ENCODE measurements at places on chromosomes 2 and 18. TPM values are rescaled to one million over a fixed set of nuclear protein-coding genes. Genes with fewer than 3 reads are reported as not detected.
A peak's percentile ranks its signal among the peaks of the same experiment; 100 is the strongest.

DNA sequence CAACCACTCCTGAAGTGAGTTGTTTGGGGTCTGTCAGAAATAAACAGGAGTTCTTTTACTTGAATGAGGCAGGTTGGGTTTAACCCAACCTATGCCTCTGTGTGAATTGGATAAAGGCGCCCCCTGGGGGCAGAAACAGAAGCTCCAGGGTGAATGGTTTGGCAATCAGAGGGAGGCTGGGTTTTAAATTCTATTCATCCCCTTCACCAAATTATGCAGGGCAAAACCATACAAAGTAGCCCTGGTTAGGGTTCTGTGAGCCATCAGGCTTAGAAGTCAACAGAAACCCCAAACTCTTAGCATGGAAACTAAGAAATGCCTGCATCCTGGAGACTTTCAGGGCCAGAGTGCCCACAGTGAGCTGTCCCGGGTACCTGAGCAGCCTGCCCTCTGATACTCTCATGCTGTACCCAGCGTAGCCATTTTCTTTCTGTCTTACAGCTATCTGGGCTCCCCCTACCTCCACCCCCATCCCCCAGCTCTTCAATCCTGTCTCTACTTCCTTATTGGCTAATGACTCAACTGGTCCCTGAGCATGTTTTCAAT lies 241.5 kb downstream of the ICOS start:
- peaks cover 10% of the 10 kb centered on the region for H3K4me1 ChIP-seq
- no peak overlapping the region for H3K27ac ChIP-seq
- H3K36me3 ChIP-seq, result no peaks in the 10 kb centered on the region
- DNase-seq, result peak; percentile 81
- H3K4me3 ChIP-seq, result no peak overlapping the region

GRCh38 chr2:211611061-211611518 lies 927.5 kb downstream of the ERBB4 start:
- peak overlapping the region; percentile 71 for H3K27ac ChIP-seq
- H3K4me3 ChIP-seq, result peak overlapping the region; percentile 67
- peak; percentile 6 for DNase-seq
- H3K4me1 ChIP-seq, result peaks cover 6% of the 10 kb centered on the region

GRCh38 chr2:11676640-11677039 lies 6.6 kb upstream of the NTSR2 start:
- no peak for DNase-seq
- H3K27ac ChIP-seq, result no peak overlapping the region
- peaks cover 64% of the 10 kb centered on the region for H3K27me3 ChIP-seq
- H3K4me1 ChIP-seq, result peaks cover 5% of the 10 kb centered on the region
- H3K36me3 ChIP-seq, result no peaks in the 10 kb centered on the region

GRCh38 chr2:241037498-241037897 lies 39.1 kb downstream of the SNED1 start:
- no peak for DNase-seq
- H3K27me3 ChIP-seq, result no peaks in the 10 kb centered on the region
- H3K36me3 ChIP-seq, result no peaks in the 10 kb centered on the region
- H3K27ac ChIP-seq, result no peak overlapping the region
- H3K4me3 ChIP-seq, result no peak overlapping the region

- H3K4me3 ChIP-seq, result no peak overlapping the region
- peaks cover 12% of the 10 kb centered on the region for H3K27me3 ChIP-seq
- DNase-seq, result no peak
- no peaks in the 10 kb centered on the region for H3K36me3 ChIP-seq
- H3K4me1 ChIP-seq, result no peaks in the 10 kb centered on the region
Measured at GRCh38 chr18:50847192-50847591, 27.4 kb upstream of the MRO start.

- H3K36me3 ChIP-seq, result no peaks in the 10 kb centered on the region
- H3K4me3 ChIP-seq, result no peak overlapping the region
- H3K27ac ChIP-seq, result no peak overlapping the region
- no peaks in the 10 kb centered on the region for H3K27me3 ChIP-seq
Measured at GRCh38 chr2:46259777-46260168, 37.4 kb upstream of the EPAS1 start.

GRCh38 chr2:199806179-199806578 lies 44.8 kb downstream of the FTCDNL1 start:
- H3K4me1 ChIP-seq, result no peaks in the 10 kb centered on the region

DNA sequence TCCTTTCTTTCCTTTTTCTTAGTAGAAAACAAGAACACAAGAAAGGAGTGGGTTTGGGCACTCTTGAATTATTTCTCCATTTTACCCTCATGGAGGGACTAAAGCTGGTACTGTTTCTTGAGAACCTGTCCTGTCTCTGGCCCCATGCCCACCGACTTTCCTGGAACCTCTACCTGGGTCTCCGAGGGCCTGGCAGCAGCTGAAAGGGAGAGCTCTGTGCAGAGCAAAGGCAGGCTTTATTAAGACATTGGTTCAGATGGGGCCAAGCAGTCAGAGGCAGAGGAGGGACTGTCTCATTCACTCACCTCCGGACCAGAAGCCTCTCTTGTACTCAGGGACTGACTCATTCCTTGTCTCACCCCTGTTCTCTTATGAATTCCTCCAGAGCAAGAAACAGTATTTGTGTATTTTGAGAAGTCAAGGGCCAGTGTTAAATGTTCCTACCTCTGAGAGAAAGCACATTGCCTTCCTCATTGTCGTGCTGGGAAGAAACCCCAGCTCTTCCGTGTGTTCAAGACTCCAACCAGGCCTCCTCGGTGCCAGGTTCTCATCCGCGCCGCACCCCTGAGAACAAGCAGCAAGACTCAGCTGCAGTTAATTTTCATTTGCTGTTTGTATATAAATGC lies 201.9 kb upstream of the NT5C1B start:
- no peaks in the 10 kb centered on the region for H3K36me3 ChIP-seq
- no peak overlapping the region for H3K27ac ChIP-seq
- DNase-seq, result no peak
- H3K4me1 ChIP-seq, result no peaks in the 10 kb centered on the region
- no peaks in the 10 kb centered on the region for H3K27me3 ChIP-seq

- H3K4me1 ChIP-seq, result peaks cover 33% of the 10 kb centered on the region
- no peaks in the 10 kb centered on the region for H3K36me3 ChIP-seq
- no peak within 1 kb of the TSS for H3K27ac ChIP-seq
- peak; percentile 49 for DNase-seq
- H3K27me3 ChIP-seq, result peaks cover 37% of the 10 kb centered on the region
Measured at GRCh38 chr18:31684279-31685096, at the start of gene B4GALT6. Gene B4GALT6, minus strand, starts transcription at chr18:31684581. Its CDS starts 155 bp downstream, at chr18:31684426.

- H3K27ac ChIP-seq, result no peak overlapping the region
- H3K4me3 ChIP-seq, result no peak overlapping the region
- H3K4me1 ChIP-seq, result peaks cover 11% of the 10 kb centered on the region
- DNase-seq, result no peak
- H3K36me3 ChIP-seq, result peaks cover 11% of the 10 kb centered on the region
Measured at GRCh38 chr2:43022896-43023295, 203.5 kb downstream of the ZFP36L2 start.

DNA sequence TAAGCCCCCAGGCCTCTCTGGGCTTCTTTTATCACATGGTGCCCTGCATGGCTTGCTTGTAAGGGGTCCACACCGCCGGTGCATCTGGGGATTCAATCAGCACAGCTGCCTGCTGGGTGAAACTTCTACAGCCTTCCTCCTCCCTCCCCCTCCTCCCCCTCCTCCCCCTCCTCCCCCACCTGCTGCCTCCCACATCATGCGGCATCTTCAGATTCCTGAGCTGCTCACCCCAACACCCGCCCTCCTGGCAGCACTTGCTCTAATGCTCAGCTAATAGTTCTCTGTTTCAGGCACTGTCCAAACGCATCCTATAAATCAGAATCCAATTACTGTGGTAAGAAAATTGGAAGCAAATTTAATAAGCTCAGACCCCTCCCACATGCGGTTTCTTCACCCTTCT lies 150.7 kb downstream of the GALNT14 start:
- no peaks in the 10 kb centered on the region for H3K27me3 ChIP-seq
- H3K4me1 ChIP-seq, result no peaks in the 10 kb centered on the region
- H3K36me3 ChIP-seq, result no peaks in the 10 kb centered on the region
- no peak overlapping the region for H3K27ac ChIP-seq

- DNase-seq, result no peak
- H3K4me1 ChIP-seq, result no peaks in the 10 kb centered on the region
- H3K4me3 ChIP-seq, result no peak overlapping the region
- no peak overlapping the region for H3K27ac ChIP-seq
Measured at GRCh38 chr2:609881-610280, 67.3 kb downstream of the TMEM18 start.

GRCh38 chr2:132404056-132404455 lies 12.5 kb upstream of the GPR39 start:
- no peak overlapping the region for H3K4me3 ChIP-seq
- H3K4me1 ChIP-seq, result no peaks in the 10 kb centered on the region
- DNase-seq, result no peak
- H3K36me3 ChIP-seq, result no peaks in the 10 kb centered on the region

- no peak for DNase-seq
- no peak overlapping the region for H3K27ac ChIP-seq
- no peaks in the 10 kb centered on the region for H3K27me3 ChIP-seq
- H3K4me3 ChIP-seq, result no peak overlapping the region
- no peaks in the 10 kb centered on the region for H3K36me3 ChIP-seq
- H3K4me1 ChIP-seq, result peaks cover 36% of the 10 kb centered on the region
Measured at GRCh38 chr2:237447496-237447895, 33.5 kb upstream of the COL6A3 start.

DNA sequence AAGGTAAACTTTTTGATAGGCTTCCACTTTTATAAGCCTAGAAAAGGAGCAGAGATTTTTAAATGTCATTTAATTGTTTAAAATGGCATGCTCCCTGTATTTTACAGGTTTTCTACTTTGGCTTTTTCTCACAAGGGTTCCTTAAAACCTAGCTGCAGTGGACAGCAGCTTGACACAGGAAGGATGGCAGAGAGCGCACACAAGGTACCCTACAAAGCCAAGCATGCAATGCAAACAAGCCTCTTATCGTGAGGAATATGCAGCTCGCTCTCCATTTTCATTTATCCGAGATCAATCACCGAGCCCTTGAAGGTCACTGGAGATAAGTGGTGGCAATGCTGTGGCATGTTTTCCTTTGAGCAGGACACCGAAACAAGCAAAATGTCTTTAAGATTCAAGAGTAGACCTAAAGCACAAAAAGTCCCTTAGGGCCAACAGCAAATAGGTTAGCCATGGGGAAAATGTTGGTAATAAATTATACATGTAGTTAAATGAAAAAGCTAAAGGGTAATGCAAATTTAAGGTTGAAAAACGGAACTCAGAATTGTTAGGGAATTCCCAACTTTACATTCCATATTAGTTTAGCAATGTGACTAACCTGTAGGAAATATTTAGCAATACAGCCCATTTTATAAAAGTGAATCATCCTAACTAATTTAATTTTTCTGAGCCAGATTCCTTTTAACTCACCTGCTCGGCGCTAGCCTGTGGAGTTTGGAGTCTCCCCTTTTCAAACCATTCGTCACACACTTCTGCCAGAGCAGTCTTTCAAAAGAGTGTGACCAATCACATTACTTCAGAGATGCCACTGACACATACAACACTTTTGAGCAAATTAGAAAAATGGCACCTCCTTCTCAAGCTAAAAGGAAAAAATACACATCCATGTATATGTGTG lies 337.9 kb upstream of the PKDCC start:
- H3K36me3 ChIP-seq, result no peaks in the 10 kb centered on the region
- no peak overlapping the region for H3K4me3 ChIP-seq
- peaks cover 14% of the 10 kb centered on the region for H3K27me3 ChIP-seq
- H3K4me1 ChIP-seq, result no peaks in the 10 kb centered on the region
- DNase-seq, result no peak

DNA sequence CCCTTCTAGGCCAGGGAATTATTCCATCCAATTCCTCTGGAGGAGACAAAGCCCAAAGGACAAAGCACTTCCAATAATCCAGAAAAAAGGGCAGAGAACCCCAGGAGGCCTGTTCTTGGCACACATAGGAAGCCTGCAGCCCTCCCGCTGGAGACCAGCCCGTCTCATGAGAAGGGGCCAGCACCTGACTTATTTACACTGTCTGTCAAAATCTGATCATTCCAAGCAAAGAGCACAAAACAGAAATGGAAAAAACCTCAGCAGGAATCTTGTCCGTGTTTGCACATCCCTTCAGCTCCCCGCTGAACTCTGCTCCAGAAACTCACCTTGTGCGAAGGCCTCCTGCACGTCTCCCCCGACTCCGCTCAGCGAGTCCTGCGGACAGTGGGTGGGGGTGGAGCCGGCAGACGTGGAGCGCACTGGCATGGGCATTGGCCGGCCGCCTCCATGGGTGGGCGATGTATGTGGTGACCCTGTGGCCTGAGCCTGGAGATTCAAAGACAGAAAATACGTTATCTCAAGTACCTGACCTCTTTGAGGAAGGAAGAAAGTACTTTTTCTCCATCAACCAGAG lies 46.2 kb upstream of the DNMT3A start:
- peaks cover 25% of the 10 kb centered on the region for H3K4me1 ChIP-seq
- no peak overlapping the region for H3K27ac ChIP-seq

GRCh38 chr2:44342854-44343253 lies 18.4 kb downstream of the PREPL start:
- H3K36me3 ChIP-seq, result peaks cover 16% of the 10 kb centered on the region
- H3K27me3 ChIP-seq, result no peaks in the 10 kb centered on the region
- H3K27ac ChIP-seq, result no peak overlapping the region
- H3K4me3 ChIP-seq, result no peak overlapping the region
- H3K4me1 ChIP-seq, result no peaks in the 10 kb centered on the region

GRCh38 chr2:83015035-83015715 lies 1443.9 kb downstream of the SUCLG1 start:
- H3K27me3 ChIP-seq, result no peaks in the 10 kb centered on the region
- no peak for DNase-seq
- H3K27ac ChIP-seq, result no peak overlapping the region
- H3K36me3 ChIP-seq, result no peaks in the 10 kb centered on the region
- H3K4me3 ChIP-seq, result no peak overlapping the region

- H3K27me3 ChIP-seq, result peaks cover 17% of the 10 kb centered on the region
- no peak for DNase-seq
- H3K36me3 ChIP-seq, result no peaks in the 10 kb centered on the region
- H3K4me1 ChIP-seq, result no peaks in the 10 kb centered on the region
- H3K27ac ChIP-seq, result no peak overlapping the region
Measured at GRCh38 chr2:8850845-8851487, 13.6 kb upstream of the KIDINS220 start.

DNA sequence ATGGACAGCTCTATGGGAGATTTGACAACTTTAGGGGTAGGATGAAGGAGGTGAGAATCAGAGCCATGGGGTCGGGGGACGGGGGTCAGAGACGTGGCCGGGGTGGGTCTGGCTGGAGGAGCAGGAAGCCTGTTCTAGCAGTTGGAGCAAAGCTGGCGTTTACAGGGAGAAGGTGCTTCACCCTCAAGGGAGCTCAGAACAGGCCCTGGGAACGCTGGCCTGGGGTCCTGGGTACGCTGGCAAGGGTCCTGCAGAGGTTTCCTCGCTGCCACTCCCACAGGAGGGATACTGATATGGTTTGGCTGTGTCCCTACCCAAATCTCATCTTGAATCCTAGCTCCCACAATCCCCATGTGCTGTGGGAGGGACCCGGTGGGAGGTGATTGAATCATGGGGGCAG lies 205.0 kb upstream of the ARL4C start:
- no peaks in the 10 kb centered on the region for H3K4me1 ChIP-seq
- peaks cover 22% of the 10 kb centered on the region for H3K27me3 ChIP-seq
- H3K27ac ChIP-seq, result no peak overlapping the region
- peaks cover 4% of the 10 kb centered on the region for H3K36me3 ChIP-seq

The LYG1 gene
- total RNA-seq, result 1.5 TPM

The CYP1B1 gene
- 9.5 TPM for total RNA-seq

The AGAP1 gene
- 0.74 TPM for total RNA-seq

The LRRC30 gene
- not detected for total RNA-seq

The CHRND gene
- total RNA-seq, result not detected

The MFSD6 gene
- total RNA-seq, result 51.9 TPM

The MORN2 gene
- 3.0 TPM for total RNA-seq

The CREG2 gene
- not detected for total RNA-seq

The SEPTIN10 gene
- 1.5 TPM for total RNA-seq

Data from activated T-cell treated with anti-CD3 and anti-CD28 coated beads, Interleukin-2, amount 50 U/mL, for 72 hours (primary cell).